Stimulated activated naive CD4-positive, alpha-beta T cell (primary cell): ENCODE measurements at places on chromosomes 6 and 20.

- no peak for DNase-seq
These were observed 129.4 kb downstream of the IBTK start for GRCh38 chr6:82118150-82118562.

- no peak for DNase-seq
These were observed 26.6 kb upstream of the EDN3 start for GRCh38 chr20:59273739-59274357.

GRCh38 chr6:46781478-46782378, 11.5 kb upstream of the MEP1A start:
- DNase-seq: no peak

GRCh38 chr20:48983423-48984400, 62.2 kb downstream of the ARFGEF2 start:
- no peak for DNase-seq

DNA sequence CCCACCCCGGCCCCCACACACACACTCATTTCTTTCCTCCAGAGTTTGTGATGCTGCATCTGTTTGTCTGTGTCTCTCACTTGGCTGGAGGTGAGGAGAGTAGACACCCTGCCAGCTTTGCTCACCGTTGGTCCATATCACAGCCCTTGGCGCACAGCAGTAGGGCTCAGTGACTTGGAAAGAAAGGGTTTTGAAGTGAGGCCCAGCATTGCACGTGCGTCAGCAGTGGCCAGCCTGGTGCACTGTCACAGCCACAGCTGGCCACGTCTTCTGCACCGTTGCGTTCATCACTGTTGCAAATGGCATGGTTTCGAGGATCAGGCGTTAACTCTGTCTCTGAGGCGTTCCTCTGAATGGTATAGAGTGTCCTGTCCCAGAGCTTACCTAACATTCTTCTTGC, 3.7 kb downstream of the WFDC5 start:
- no peak for DNase-seq

DNA sequence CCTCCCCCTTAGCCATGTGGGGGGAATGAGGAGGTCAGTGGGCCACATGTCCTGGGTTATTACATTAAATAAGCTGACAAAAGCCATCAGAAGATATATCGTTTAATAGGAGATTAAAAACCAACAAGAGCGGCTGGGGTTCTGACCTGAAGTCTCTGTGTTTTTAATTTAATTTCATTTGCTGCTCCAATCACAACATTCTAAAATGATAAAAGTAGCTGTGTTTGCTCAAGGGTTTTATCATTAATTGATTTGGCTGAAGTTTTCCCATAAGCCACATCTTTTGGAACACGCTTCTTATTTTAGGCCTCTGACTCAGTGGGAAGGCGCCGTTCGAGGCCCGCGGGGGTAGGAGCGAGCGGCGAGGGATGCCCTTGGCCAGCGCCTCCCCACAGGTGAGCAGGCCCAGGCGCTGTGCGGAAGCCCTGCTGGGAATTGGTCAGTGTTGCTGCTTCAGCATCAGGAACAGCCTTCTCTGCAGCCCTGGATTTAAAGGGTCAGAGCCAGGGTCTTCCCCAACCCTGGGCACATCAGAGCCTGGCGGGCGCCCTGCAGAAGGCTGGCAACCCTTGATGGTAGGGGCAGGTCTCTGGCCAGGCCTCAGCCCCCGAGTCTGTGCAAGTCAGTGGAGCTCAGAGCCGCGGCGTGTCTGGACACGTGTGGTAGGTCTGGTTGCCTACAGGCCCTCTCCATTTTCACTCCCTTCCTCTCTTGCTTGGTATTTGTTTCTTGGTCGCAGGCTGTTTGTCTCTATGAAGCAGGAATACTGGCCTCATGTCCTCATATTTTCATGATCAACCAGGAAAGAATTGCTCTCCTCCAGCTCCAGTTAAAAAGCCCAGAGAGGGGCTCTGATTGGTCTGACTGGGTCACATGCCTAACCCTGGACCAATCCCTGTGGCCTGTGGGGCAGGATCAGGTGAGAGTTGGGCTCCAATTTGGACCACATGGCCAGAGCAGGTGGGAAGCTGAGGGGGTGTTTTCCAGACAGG, 30.9 kb upstream of the MLN start:
- no peak for DNase-seq

DNA sequence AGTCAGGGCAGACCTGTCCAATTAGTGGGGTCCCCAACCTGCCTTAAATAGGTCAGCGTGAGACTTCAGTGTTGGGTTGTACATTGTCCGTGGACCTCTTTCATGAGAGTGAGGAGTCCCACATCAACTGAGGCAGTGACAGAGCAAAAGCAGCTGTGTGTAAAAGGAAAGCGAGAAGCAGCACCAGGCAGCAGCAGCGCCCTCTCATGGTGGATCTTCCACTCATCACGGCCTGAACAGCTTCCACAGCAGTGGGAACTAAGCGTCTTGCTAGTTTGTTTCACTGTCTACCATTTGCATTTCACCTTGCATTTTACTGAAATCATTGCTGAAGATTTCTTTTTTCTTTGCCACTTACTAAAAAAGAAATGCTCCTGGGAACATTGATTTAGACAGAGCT, 333.8 kb downstream of the PKHD1 start:
- DNase-seq: no peak

GRCh38 chr20:21228511-21228910, 74.6 kb upstream of the XRN2 start:
- no peak for DNase-seq
